Activated CD8-positive, alpha-beta T cell treated with anti-CD3 and anti-CD28 coated beads for 36 hours (primary cell): ENCODE measurements at places on chromosomes 13 and 19. TPM values are rescaled to one million over a fixed set of nuclear protein-coding genes. Genes with fewer than 3 reads are reported as not detected.

Gene TMEM255B
- 1.7 TPM for total RNA-seq

DNA sequence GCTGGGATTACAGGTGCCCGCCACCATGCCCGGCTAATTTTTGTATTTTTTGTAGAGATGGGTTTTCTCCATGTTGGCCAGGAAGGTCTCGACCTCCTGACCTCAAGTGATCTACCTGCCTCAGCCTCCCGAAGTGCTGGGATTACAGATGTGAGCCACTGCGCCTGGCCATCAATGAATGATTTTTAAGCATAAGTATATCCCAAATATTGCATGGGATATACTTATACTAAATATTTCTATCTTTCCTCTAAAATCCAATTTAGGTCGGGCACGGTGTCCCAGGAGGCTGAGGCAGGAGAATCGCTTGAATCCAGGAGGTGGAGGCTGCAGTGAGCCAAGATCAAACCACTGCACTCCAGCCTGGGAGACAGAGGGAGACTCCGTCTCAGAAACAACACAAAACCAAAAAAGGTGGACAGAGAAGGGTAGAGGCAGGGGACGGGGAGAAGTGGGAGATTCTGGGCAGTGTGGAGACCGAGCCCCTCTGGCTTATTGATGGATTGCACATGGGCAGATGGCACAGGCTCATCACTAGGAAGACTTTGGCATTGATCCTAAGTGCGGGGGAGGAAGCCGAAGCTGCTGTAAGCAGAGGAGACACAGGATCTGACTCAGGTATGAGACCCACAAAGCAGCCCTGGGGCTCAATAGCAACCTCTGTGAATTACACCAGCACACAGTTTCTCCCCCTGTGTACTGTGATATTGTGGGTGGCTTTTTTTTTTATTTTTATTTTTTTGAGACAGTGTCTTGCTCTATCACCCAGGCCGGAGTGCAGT lies 13.5 kb downstream of the ARRDC5 start:
- H3K4me1 ChIP-seq, result no peaks in the 10 kb centered on the region
- no peak for DNase-seq
- H3K27me3 ChIP-seq, result no peaks in the 10 kb centered on the region
- H3K27ac ChIP-seq, result no peak overlapping the region
- no peaks in the 10 kb centered on the region for H3K36me3 ChIP-seq

Gene MYPOP
- total RNA-seq, result 5.0 TPM

- no peak overlapping the region for H3K4me3 ChIP-seq
- H3K27me3 ChIP-seq, result peaks cover 4% of the 10 kb centered on the region
- peaks cover 4% of the 10 kb centered on the region for H3K36me3 ChIP-seq
- H3K4me1 ChIP-seq, result no peaks in the 10 kb centered on the region
- H3K27ac ChIP-seq, result no peak overlapping the region
These were observed 20.1 kb upstream of the ESD start for GRCh38 chr13:46817095-46817494.

- H3K4me1 ChIP-seq, result no peaks in the 10 kb centered on the region
- no peaks in the 10 kb centered on the region for H3K27me3 ChIP-seq
- no peak for DNase-seq
- H3K36me3 ChIP-seq, result peaks cover 60% of the 10 kb centered on the region
- no peak overlapping the region for H3K4me3 ChIP-seq
- H3K27ac ChIP-seq, result no peak overlapping the region
These were observed 27.6 kb downstream of the PRKD2 start for GRCh38 chr19:46689358-46689757.

Gene CEBPA
- 0.34 TPM for total RNA-seq

Gene CEACAM21
- total RNA-seq, result 17.7 TPM

DNA sequence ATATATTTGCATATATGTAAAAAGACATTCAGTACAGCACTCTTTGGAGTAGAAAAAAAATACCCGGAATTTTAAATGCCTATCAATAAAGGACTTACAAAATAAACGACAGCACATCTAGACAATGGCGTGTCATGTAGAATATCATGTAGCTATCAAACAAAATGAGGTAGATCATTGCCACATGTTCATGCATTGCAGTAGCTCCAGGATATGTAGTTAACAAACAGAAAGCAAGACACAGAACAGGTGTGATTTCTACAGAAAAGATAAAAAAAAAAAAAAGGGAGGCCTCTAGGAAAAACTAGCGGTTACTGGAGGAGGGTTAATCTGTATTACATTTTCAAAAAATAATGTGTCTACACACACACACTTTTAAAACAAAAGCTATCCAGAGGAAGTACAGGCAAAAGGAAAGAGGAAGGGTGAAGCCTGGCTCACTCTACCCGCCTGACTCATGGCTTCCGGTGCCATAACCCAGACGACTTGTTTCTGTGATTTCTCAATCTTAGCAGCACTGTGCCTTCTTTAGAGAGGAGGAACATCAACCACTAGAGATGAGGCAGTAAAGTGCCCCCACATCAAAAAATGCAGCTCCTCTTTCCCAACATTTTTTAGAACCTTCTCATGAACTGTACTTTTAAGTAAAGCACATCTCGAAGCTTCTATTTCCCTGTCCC lies 6.9 kb downstream of the KCTD12 start:
- peaks cover 7% of the 10 kb centered on the region for H3K36me3 ChIP-seq
- H3K27me3 ChIP-seq, result no peaks in the 10 kb centered on the region
- peak overlapping the region; percentile 63 for H3K4me3 ChIP-seq
- DNase-seq, result peak; percentile 82
